A172 (cell line): ENCODE measurements at places on chromosomes 1 and 21. TPM values are rescaled to one million over a fixed set of nuclear protein-coding genes. Genes with fewer than 3 reads are reported as not detected.

DNA sequence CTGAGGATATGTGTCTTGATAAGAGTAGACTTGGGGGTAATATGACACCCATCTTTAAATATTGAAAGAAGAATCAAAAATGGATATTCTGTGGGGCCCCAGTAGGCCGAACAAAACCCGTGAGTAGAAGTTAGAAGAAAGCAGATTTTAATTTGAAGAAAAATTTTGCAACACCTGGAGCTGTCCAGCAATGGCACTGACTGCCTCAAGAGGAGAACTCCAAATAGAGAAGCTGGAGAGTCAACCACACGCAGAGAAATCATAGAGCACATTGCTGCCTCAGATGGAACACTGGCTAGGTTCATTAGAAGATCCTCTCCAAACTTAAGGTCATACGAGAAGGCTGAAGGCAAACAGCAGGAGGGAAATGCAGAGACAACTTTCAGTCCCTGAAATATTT, 6.8 kb downstream of the NHLH1 start:
- no peak for DNase-seq

DNA sequence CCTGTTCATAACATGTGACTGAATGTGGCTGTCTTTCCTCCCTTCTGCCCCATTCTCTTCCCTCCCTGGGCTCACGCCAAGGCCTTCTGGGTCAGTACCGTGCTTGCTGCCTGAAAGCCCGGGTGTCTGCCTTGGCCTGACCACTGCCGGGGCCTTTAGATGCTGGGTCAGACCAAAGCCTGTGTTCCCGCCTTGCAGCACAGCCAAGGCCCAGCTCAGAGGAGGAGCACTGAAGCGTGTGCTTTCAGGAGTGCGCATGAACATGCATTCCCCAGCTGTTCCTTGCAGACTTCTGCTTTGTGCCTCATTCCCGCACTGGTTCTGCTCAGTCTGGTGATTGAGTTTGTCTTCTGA, 27.0 kb upstream of the SARS1 start:
- DNase-seq: no peak

TENT5C gene
- total RNA-seq: 0.12 and 0.31 TPM in 2 replicates

- no peak for DNase-seq
Measured at GRCh38 chr1:68217618-68218017, 14.7 kb downstream of the WLS start.
